ENCODE measurements at places on chromosomes 11 and 22.

DNA sequence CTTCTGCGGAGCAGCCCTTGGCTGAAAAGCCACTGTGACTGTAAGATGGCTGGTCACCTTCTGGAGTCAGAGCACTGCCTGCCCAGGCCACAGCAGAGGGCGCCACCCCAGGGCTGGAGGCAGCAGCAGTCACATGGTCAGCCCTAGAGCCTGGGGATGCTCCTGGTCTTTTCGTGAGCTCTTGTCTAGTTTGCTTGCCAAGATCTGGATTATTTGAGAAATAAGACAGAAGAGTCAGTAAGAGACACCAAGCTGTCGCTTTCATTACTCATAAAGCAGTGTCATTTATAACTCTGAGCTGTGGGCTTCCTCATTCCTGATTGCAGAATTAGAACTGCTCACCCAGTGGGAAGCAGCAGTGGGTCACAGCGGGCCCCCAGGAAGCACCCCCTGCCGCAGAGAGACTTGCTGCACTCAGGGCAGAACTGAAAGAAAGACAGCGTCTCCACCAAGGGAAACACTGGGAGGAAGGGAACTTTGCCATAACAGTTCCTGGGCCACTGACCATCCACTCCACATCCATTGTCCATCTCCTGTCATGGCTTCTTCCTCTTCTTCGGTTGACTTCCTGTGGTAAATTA lies 56.7 kb downstream of the PPP6R2 start:
- peak; percentile 12 for DNase-seq

DNA sequence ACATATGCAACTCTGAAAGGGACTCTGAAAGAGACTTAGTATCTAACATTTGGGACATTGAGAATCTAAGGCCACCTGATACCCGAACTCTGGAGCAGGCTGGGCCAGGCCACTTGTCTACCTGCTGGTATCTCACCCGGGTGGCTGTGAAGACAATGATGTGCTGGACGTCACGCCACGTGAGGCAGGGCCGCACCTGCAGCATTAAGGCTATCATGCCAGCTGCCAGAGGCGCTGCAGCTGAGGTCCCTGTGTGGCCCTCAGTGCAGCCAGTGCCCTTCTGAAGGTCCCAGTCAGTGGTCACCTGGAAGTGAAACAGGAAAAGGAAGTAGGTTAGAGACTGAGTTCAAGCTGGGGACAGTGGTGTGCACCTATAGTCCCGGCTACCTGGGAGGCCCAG lies 12.4 kb downstream of the PCSK7 start:
- no peak for DNase-seq

GRCh38 chr11:96204366-96204659 lies 138.7 kb downstream of the MAML2 start:
- DNase-seq: no peak

- DNase-seq: no peak
These were observed 23.8 kb downstream of the PARVB start for GRCh38 chr22:44047891-44048301.

GRCh38 chr11:112881461-112881860 lies 79.8 kb upstream of the NCAM1 start:
- DNase-seq: peak; percentile 20

- DNase-seq: no peak
These were observed 99.8 kb downstream of the PKNOX2 start for GRCh38 chr11:125264100-125265022.
